GF-D8 (cell line): ENCODE measurements at places on chromosomes 1 and 21.

GRCh38 chr1:198246337-198246736, 89.5 kb downstream of the NEK7 start:
- DNase-seq = no peak

DNA sequence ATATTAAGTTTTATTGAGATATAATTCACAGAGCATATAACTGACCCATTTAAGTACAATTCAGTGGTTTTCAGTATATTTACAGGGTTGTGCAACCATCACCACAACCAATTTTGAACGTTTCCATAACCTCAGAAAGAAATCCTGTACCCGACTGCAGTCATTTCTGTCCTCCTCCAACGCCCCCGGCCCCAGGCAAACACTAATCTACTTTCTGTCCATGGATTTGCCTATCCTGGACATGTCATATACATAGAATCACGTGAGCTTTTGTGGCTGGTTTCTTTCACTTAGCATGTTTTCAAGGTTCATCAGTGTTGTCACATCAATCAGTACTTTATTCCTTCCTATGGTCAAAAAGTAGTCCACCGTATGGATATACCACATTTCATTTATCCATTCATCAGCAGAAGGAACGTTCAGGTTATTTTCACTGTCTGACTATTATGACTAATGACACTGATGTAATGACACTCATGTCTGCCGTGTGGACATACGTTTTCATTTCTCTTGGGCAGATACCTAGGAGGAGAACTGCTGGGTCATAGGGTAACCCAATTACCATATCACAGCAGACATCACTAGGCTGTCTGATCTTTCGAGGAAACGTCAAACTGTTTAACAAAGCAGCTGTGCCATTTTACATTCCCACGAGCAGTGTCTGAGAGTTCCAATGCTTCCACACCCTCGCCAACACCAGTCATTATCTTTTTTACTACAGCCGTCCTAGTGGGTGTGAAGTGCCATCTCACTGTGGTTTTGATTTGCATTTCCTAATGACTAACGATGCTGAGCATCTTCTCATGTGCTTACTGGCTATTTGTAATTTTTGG, 30.8 kb downstream of the MRPL37 start:
- DNase-seq = peak; percentile 33

DNA sequence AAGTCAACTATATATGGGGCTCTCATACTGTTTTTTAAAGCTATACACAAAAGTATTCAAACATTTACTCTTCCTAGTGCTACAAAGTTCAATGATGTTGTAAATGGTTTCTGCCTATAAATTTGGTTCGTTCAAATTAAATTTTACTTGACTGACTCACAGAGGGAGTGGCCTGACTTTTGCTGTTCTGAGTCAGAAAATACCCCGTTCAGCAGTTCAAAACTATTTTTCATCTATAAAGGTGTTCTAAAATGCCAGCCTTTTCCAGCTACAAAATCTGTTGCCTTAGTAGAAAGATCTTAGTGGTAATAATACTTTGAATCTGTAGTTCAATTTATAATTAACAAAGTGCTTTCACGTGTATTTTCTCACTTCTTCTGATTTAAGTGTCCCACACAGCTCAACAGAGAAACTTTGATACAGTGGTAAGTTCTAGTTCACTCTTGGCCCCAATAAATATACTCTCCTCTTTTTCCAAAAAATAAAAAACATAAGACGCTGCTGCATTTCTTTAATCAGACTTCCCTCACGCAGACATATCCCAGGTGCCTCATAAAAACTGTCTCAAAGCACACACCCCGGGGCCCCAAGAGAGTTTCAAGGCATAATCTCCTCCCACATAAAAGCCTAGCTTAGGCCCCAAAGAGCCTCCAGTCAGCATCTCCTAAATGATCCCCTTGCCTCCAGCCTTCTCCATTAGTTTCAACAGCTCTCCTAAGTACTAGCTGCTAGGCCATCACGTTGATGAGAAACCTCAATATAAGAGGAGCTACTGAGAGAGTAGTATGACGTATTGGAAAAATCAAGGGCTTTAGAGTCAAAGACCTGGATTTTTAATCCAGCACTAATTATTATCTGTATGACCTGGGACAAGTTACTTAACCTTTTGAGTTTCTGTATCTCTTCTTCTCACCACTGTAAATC, 3.2 kb downstream of the PTP4A2 start:
- peak; percentile 29 for DNase-seq

DNA sequence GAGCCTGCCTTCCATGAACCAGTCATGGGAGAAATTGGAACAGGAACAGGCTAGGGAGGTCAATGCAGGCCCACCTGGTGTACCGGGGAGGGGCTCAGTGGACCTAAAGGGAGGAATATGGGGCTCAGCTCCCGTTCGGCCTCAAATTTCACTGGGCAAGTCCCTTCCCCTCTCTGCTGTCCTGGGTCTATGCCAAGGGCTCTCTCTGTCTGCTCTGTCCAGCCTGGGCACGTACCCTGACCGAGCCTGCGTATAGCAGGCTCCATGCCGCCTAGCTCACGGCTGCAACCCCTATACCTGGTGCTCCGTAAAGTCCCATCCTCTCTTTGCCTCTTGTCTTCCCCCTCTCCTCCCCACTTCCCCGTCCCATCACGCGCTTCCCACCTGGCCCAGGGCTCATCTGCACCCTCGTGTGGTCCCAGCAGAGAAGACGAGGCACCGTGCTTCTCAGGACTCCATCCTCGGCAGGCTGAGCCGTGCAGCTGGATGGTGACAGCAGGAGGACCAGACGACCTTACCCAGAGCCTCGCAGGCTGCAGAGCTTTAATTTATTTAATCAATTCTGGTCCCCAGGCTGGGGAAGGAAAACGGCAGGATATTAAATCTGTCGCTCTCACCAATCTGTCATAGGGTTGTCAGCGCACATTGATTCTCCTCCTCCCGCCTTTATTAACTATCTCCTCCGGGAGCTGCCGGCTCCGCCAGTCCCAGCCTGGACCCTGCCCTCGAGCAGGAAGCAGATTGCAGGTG, 25.0 kb upstream of the DISP3 start:
- DNase-seq = no peak

GRCh38 chr1:179366093-179366800, 476 bp downstream of the AXDND1 start:
- no peak for DNase-seq

GRCh38 chr1:51957618-51958017, 32.9 kb downstream of the RAB3B start:
- no peak for DNase-seq

GRCh38 chr1:24424207-24424606, 8.6 kb downstream of the NIPAL3 start:
- no peak for DNase-seq

DNA sequence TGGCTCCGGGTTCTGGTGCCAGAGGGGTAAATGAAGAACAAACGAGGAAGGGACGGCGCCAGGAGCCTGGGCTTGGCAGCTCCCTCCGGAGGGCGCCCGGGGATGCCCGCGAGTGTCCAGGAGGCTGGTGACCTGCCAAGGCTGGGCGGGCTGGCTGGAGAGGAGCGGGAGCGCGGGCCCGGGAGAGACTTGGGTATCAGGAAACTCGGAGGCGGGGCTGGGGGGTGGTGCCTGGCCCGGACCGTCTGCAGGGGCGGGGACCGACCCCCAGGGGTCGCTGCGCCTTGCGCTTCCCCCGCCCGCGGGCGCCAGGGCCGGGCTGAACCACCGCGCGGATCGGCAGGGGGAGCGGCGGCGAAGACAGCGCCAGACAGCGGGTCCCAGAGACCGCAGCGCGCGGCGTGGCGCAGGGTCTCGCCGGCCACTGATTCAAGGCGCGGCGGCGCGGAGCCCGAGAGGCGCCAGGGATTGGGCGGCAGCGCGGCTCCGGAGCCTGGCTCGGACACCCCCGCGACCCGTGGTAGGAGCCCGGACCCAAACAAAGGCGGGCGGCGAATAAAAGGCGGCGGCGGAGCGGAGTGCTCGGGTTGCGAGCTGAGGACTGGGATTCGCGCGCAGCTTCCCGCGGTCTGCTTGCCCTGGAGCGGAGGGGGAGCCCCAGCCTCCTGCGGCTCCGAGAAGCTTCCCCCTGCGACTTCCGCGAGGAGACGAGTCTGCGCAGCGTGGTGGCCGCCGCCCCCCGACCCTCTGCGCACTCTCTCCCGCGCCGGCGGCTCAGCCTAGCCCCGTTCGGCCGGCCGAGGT, at the start of gene DISP3:
Gene DISP3, plus strand, starts transcription at position 585 of the 804 bp plus-strand sequence. CDS start 21,838 bp downstream, outside the sequence.
- peak; percentile 26 for DNase-seq

DNA sequence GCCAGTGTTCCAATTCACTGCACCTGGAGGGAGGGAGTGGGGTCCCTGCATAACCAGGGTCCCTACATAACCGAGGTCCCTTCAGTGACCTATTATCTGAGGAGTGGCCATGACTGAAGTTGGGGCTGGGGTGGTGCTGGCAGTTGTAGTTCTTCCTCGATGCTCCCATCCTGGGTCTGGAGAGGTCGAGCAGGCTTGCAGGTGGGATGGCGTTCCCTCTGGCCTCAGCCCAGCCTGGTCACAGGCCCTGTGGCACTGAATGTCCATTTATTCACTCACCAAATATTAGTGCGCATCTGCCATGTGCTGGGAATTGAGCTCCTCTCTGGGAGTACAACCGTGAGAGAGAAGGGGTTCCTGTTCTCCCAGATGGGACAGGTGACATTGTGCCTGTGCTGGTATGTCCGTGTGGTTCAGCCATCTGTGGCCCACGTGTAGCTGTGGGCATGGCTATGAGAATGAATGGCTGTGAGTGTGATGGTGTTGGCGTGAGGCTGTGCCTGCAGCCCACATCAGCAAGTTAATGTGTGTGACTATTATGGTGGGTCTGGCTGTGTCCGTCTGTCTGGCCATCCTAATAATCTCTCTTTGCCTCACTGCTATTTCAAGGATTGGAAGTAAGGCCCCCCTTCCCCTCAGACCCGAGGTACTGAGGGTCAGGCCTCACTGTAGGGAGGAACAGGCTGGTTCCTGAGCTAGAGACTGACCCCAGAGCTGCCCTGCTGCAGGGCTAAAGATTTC, 3.9 kb upstream of the SLC6A9 start:
- DNase-seq = no peak

DNA sequence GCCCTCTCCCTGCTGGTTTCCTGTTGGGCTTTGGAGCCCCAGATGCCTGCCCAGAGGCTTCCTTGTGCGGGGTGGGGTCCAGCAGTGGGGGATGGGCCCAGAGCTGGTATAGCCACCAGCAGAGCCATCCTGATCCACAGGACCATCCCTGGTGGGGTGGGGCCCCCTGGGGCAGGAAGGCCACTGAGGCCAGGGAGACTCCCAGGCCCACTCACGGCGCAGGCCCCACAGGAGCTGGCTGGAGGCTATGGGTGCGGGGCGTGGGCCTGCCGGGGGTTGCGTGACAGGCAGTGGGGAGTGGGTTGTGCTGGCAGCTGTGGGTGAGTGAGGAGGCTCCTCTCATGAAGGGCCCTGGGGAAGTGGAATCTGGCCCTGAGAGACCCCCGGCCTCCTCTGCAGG, 5.7 kb downstream of the LRRC3 start:
- no peak for DNase-seq

GRCh38 chr1:54547601-54548388, at the start of gene ACOT11:
Gene ACOT11 (plus strand): TSS chr1:54548228. CDS start chr1:54548310, 82 bp downstream.
- DNase-seq = peak; percentile 62
